Activated CD4-positive, alpha-beta T cell treated with anti-CD3 and anti-CD28 coated beads for 4 hours (primary cell): ENCODE measurements at places on chromosomes 2 and 18.

DNA sequence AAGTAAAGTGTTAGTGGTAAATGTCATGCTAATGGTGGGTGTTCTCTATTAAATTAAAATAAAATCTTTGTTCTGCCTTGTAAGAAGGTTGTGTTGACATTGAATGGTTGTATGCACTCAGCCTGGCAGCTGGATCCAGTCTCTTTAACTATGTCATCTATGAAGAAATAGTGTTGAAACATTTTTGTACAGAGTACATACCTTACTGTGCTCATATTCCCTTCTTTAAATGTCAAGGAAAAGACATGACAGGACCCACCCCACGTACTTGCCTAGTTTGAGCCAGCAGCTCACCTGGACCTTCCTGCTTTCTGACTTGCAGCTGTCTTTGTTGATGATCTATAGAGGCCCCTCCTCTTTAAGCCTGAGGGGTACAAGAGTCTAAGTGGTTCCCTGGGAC lies 85.6 kb upstream of the ST3GAL5 start:
- DNase-seq = no peak

DNA sequence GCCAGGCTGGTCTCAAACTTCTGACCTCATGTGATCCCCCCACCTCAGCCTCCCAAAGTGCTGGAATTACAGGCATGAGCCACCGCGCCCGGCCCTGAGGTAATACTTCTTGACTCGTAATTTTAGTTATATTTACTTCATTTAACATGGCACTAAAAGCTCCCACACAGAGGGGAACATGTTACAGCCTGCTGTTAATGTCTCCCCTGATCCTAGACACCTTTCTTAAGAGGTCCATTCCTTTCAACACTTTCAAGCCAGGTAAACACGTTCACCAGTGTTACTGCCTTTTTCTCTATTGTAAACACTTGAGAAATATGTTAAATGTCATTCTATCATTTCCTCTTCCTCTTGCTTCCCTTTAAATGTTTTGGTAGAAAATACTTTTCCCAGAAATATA lies 161.4 kb downstream of the METTL4 start:
- no peak for DNase-seq

DNA sequence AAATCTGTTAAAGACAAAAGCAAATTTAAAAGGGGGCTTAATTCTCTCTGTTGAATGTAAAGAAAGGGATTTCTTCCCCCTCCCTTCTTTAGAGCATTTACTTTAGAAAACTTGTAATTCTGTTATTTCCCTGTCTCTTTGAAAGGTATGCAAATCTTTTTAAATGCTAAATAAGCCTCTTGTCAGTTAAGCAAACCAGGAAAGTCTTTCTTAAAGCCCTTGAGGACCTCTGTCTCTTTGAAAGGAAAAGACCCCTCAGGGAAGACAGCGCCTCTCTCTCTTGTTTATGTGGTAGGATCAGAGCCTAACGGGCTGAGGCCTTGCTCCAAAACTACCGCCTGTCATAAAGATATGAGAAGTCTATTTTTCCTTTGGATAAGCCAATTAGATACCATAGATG lies 139.9 kb upstream of the CDH7 start:
- no peak for DNase-seq

DNA sequence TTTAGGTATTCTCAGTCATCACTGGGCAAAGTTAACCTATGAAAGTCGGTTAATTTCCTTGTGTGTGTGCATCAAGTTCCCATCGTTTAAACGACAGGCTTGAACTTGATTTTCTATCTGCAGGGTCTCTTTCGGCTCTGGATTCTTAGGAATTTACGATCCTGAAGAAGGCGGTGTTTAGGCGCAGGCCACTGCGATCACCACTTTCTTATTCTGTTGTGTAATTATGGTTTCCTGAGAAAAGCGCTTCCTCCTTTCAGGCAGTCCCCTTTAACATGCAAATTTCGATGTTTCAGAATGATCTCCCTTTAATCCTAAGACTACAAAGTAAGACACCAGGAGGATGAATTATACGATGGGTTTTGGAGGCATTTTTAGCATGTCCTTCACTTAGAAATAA lies 27.9 kb upstream of the MBP start:
- DNase-seq = no peak

DNA sequence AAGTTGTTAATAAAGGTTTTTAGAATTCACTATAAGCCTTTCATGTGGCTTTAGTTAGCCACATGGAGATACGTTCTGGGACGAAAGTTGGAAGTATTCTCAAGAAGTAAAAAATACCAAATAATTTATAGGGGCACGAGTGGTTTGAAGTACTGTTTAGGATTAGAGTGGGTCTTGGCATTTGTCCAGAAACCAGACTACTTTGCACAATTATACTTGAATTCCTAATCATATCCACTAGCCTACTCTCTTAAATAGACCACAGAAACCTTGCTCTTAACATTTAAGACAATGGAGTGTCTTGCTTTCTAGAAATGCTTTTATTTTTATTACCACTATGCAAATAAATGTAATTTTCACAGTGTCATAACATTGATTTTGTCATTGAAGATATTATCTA lies 44.6 kb downstream of the UBE2E3 start:
- DNase-seq = no peak

DNA sequence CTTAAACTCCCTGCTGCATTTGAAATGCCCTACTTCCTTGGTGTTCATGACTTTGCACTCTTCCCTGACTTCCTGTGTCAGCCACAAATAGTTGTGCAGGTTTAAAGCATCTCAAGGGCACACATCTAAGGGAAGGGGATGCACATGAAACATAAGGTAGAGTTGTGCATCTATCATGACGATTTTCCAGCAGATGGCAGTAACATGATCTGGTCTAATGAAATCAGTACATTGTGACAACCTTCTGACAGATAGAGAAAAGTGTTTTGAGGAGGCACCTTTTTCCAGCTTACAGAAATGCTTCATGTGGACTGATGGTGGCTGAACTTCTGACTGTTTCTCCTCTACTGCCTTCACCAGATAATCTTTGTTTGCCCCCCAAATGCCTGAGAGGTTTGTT lies 238.9 kb downstream of the XIRP2 start:
- no peak for DNase-seq

DNA sequence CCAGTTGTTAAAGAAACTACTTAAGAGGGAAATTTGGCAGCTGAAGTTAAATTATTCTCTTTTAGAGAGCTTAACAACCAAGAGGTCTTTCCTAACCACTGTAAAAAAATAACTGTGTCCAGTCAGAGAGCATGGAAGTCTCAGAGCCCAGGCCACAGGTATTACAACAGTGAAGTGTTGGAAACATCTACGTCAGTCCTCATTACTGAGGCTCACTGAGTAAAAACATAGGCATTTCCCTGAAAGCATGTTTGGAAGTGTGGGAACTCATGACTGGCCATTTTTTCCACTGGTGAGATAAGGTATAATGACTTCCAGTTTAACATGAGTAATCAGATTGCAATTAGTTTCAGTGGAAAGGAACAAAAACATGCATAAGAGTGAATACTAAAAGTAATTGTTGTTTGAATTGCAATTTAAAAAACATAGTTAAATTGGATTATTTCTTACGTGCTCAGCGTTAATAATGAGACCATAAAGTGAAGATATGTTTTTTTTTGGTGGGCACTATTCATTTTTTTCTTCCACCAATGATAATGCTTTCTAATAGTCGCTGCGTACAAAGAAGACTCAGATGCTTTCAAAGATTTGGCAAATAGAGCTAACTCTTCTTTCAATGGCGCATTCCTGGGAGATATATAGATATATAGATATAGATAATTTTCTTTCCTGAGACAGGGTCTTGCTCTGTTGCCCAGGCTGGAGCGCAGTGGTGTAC lies 60.8 kb downstream of the EFEMP1 start:
- no peak for DNase-seq

GRCh38 chr2:98463988-98464771 lies 19.5 kb downstream of the INPP4A start:
- no peak for DNase-seq

GRCh38 chr2:235238537-235238936 lies 255.3 kb upstream of the AGAP1 start:
- no peak for DNase-seq

GRCh38 chr18:38116716-38117115 lies 551.1 kb upstream of the CELF4 start:
- DNase-seq = no peak

- DNase-seq = no peak
Measured at GRCh38 chr2:210003359-210003758, 921 bp downstream of the RPE start.

GRCh38 chr18:6782861-6783260 lies 53.3 kb downstream of the ARHGAP28 start:
- DNase-seq = no peak

DNA sequence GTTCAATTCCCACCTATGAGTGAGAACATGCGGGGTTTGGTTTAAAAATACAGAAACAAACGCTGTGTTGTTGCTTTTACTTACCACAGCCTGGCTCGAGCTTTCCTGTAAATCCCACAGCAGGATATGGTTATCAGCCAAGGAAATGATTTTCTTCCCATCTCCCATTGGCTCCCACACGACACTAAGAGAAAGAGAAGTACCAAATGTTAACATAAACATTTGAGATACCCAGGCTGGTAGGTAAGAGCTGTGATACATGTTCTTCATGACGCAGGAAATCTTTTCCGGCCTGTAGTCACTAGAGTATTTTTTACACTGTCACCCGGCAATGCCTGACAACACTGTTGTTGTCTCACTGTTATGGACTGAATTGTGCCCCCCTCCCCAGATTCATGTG lies 163.6 kb downstream of the EIPR1 start:
- no peak for DNase-seq

DNA sequence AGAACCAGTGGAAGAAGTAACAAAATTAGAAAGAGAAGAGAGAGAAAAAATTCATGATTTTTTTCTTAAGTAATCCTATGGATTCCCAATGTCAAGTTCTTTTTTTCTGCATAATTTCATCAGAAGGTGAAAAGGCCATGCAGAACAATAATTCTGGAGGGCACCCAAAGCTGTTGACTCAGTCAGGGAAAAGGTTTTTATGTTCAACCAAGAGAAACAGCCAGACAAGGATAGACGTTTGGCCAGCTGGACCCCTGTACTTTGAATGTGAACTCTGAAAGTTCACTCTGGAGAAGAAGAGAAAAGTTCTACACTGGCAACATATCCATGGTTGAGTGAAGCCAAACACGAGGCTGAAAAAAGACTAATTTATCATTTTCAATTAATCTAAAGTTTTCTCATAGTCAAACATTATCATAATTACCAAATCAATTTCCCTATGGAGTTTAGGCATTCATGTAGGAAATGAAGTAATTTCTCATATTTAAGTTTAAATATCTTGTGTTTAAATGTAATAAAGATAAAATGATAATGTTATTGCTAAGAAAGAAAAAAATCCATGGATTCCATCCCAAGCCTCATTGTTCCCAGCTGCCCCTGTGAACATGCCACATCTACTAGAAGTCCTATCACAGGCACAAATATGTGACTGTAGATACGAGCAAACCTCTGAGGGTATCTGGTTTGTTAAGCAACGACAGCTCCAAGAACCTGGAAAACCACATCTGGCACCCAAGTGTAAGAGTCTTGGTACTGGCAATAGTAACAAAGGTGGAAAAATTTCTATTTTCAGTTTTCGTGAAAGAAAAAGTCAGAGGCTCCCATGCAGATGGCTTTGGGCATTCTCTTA lies 742.7 kb upstream of the ACVR2A start:
- no peak for DNase-seq

- DNase-seq = no peak
Measured at GRCh38 chr2:141438536-141438935, 692.3 kb downstream of the LRP1B start.

- DNase-seq = no peak
Measured at GRCh38 chr18:21636769-21637168, 24.7 kb downstream of the SNRPD1 start.

DNA sequence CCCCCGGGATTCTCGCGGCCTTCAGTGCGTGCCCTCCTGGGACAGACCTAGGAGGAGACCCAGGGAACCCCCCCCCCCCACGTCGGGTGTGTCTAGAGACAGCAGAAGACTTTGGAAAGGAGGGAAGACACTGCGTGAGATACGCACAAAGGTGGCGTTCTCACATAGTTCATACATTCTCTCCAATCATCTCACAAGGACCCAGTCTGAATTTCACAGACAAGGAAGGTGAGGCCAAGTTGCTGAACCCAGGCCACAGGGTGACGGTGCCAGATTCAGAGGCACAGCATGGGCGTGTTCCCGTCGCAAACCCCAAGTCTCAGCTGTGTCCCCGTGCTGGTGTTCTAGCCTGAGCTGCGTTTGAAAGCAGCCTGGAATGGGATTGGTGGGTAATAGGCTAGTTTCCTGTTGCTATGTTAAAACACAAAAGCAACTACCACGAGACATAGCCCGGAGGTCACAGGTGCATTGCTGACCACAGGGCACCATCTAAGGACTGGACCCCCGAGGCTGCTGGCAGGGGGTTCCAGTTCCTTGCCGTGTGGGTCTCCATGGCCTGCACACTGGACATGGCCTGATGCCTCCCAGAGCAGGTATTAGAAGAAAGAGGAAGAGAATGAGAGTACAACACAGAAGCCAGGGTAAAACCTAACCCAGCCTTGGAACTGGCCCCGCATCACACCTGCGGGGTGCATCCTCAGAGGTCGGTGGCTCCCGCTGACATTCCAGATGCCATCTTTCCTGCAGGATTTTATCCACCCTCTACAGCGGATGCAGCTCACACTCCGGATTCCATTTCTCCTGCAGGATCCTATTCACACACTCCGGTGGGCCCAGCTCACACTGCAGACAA lies 1.1 kb upstream of the PXDN start:
- DNase-seq = no peak

- DNase-seq = no peak
Measured at GRCh38 chr2:186496401-186496800, 10.3 kb downstream of the ZC3H15 start.

- no peak for DNase-seq
Measured at GRCh38 chr2:177796011-177796410, 276.6 kb downstream of the PDE11A start.

GRCh38 chr2:118115761-118116160 lies 27.5 kb downstream of the INSIG2 start:
- DNase-seq = no peak

- no peak for DNase-seq
Measured at GRCh38 chr2:64029116-64029665, 10.0 kb upstream of the VPS54 start.
